A673 (cell line): ENCODE measurements at places on chromosomes 6 and 20. TPM values are rescaled to one million over a fixed set of nuclear protein-coding genes. Genes with fewer than 3 reads are reported as not detected.

The PACSIN1 gene
- 0.13 TPM in 1 of 2 replicates, not detected in the other for total RNA-seq

The KIF25 gene
- total RNA-seq: 0.39 and 1.2 TPM in 2 replicates

The TGM3 gene
- total RNA-seq: 0.11 TPM in 1 of 2 replicates, not detected in the other

The NKX2-4 gene
- 0.13 TPM in 2 replicates for total RNA-seq

The PACRG gene
- total RNA-seq: not detected in 2 replicates

The CAGE1 gene
- total RNA-seq: 0.19 and 0.31 TPM in 2 replicates

The FGD2 gene
- total RNA-seq: not detected in 2 replicates

The CBFA2T2 gene
- total RNA-seq: 13.1 and 15.2 TPM in 2 replicates

The C6orf15 gene
- not detected in 2 replicates for total RNA-seq

DNA sequence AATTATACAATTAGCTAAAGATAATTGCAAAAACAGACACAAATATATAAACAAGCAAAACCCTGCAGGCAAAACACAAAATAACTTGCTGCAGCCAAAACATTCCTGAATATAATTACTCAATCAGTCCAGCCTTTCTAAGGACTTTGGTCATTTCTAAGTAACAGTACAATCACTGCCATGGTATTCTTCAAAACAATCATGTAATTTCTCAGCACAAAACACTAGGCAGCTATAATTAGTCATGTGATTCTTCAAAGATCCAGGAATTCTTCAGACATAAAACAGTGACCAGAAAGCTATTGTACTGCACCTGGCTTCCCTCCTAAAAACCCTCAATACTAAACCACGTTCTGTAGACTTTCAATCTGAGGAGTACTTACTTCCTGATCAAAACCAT, 881.1 kb downstream of the EPHA7 start:
- DNase-seq: no peak

- DNase-seq: no peak
Observed at GRCh38 chr6:158603261-158604047, 41.1 kb downstream of the DYNLT1 start.

- no peak for DNase-seq
Observed at GRCh38 chr20:50203951-50204937, 13.6 kb downstream of the CEBPB start.

DNA sequence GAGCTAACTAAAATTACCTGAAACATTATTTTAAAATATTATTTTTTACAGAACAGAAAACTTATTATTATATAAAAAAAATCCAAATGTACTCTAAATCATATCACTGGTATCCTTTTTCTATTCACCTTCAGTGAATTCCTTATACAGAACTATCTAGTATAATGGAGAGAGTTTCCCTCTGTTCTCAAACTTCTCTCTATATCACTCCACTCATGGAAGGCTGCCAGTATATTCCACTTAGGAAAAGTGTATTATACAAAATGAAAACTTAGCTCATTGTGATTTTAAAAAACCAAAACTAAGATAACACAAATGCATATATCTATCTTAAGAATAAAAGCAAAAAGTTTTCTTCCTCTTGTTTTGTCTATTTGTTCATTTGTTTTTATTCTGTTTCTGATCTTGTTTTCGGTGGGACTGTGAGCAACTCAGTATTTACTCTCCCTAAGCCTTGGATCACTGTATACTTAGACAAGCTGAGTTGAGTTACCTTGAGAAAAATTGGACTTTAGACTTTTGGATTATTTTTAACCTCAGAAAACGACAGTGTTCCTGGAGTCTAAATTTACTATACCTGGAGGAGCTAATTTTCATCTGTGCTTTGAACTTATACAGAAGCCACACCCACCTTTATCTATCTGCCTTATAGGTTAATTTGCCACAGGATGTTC, 61.4 kb downstream of the GPR63 start:
- DNase-seq: no peak

DNA sequence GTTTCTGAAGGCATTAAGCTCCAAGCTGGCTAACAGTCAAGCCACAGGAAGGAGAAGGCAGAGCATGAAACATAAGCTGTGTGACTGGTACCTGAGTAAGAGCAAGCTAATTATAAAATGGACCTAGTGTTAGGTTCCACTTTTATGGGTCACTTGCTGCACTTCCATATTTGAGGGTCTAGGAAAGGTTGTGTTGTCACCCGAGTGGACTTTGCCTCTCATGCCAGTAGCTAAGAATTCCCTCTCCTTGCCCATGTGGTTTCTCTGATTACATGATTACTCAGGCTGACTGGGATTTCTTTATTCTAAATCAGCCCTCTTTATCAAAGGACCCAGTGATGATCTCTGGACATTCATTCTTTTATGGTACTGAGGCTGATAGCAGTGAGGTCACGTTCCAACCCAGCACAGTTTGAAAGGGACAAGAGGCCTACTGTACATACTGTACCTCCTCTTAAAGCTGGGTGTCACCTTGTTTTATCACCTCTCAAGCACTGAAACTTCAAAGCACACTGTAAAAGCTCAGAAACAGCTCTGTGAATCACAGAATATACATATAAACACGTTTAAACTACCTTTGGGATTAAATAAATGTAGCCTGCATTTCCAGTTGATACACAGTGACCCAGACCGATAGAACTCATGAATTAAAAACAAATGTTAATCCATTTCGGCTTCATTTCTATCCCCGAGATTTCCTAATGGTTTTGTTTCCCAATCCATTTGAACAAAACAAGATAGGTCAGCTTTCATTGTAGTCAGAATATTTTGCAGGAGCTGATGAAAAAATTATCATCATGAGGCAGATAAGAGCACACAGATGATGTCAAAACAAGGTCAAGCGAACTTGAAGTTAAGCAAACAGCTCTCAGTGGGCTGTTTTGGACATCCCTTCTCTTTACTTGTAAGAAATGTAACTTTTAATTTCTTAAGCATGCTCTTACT, 96.5 kb downstream of the ALDH8A1 start:
- DNase-seq: no peak

GRCh38 chr6:78713564-78713963, 153.8 kb upstream of the IRAK1BP1 start:
- DNase-seq: no peak

GRCh38 chr6:77040568-77041195, 422.6 kb downstream of the HTR1B start:
- no peak for DNase-seq

- DNase-seq: no peak
Observed at GRCh38 chr6:126842769-126843168, 275.7 kb upstream of the RSPO3 start.

DNA sequence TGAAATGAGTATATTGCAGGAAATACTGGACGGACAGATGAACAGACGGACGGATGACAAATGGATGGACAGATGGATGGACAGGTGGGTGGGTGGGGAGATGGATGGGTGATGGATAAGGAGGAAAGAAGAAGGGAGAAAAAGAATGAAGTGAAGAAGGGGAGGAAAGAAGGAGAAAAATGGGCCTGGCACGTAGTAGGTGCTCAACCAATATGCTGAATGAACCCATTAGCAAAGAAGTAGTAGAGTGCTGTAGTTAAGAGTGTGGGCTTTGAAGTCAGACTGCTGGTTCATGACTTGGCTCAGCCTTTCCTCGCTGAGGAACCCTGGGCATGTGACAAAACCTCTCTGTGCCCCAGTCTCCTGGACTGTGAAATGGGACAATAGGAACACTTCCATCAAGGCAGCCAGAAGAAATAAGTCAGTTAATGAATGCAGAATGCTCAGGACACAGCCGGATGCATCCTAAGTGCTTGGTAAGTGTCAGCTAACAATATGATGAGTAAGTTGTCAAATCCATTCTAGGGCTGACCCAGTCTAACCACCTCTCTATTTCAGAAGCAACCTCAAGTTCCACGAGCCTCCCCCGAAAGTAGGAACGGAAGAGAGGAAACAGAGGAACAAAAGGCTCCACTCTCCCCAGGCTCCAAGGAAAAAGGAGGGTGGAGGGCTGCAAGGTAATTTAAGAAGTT, 37.9 kb downstream of the PREX1 start:
- DNase-seq: no peak

DNA sequence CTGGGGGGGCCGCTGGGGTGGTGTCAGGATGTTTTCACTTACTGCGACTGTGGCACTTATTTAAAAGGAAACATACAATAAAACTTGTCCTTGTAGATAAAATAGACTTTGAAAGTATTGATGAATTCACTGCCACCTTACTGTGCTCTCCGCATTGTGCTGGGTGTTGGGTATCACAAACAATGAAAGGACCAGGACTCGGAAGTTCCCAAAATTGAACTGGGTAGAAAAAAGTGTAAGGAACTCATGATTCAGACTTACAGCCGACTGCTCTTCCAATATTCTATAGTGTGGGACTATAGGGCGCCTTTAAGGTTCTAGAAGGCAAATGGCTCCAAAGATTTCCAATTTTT, 32.1 kb upstream of the ID4 start:
- peak; percentile 68 for DNase-seq

DNA sequence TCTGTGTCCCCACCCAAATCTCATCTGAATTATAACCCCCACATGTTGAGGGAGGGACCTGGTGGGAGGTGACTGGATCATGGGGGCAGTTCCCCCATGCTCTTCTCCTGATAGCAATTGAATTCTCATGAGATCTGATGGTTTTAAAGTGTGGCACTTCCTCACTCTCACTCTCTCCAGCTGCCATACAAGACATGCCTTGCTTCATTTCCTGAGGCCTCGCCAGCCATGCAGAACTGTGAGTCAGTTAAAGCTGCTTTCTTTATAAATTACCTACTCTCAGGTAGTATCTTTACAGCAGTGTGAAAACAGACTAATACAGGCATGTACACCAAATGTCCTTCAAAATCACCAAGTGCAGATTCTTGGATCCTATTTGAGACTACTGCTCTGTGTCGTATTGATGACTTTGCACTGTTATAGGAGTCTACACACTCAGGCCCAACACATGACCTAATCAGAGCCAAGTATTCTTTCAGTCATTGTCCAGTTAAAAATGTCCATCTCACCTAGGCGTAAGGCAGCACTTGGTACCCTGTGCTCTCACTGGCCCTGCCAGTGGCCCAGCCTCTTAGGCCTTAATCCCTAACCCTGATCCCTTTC, 52.8 kb upstream of the UST start:
- DNase-seq: no peak

DNA sequence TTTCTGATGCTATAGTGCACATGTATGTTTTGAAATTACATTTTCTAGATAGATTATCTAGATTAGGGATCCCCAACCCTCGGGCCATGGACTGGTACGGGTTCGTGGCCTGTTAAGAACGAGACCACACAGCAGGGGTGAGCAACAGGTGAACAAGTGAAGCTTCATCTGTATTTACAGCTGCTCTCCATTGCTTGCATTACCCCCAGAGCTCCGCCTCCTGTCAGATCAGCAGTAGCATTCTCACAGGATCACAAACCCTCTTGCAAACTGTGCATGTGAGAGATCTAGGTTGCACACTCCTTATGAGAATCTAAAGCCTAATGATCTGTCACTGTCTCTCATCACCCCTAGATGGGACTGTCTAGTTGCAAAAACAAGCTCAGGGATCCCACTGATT, 10.4 kb downstream of the CEP57L1 start:
- DNase-seq: no peak

DNA sequence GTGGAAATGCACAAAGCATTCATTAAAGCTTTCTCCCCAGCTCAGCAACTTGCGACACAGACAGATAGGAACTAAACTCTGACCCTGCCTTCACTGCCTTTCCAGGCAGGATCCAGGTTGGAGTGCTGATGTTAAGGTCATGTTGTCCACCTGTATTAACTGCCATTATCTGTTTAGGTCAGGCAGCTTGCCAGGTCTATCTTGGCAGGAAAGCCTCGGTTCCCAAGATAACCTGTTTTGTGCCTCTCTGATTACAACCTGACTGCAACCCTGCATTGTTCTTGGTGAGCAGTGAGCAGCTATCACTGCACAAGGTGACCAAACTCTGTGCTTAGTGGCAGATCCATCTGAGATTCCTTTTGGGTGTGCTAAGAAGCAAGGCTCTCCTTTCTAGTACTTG, 23.2 kb upstream of the ELOVL2 start:
- DNase-seq: no peak

DNA sequence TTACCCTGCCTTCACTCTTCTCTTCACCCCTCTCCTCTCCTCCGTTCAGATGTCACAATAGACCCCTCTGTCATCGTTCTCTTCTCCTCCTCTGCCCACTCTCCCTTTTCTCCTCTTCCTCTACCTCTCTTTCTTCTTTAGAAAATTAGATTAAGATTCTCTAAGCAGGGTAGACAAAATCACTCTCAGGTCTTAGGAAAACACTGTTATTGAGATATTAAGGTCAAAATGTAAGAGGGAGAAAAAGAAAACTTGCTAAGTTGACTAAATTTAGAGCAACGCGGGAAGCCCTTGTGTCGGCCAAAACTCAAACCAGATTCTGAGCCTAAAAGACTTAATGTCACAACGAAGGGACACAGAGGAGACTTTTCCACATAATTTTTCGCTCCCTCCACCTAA, 22.1 kb upstream of the ZNF184 start:
- no peak for DNase-seq

- no peak for DNase-seq
Observed at GRCh38 chr6:118913161-118913560, 19.2 kb downstream of the ASF1A start.

GRCh38 chr20:63558804-63559484, 5.0 kb downstream of the FNDC11 start:
- no peak for DNase-seq

- DNase-seq: no peak
Observed at GRCh38 chr6:13480631-13481501, 6.5 kb downstream of the GFOD1 start.

DNA sequence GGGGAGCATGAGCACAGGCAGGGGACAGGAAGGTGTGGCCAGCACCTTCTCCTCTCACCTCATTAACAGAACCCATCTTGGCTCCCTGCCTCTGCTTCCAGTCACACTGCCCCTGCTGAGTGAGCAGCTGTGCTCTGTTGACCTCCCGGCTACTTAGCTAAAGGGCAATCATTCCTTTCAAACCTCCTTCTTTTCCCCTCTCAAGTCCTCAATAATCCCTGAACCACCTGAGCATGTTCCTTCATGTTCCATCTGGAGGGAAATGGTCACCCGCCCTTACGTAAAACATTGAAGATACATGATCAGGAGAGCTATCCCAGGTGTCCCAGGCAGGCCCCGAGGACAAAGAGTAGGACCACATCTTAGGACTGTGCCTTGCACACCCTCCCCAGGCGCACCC, 21.7 kb upstream of the MRPS10 start:
- DNase-seq: no peak

- no peak for DNase-seq
Observed at GRCh38 chr6:36514554-36515456, 32.5 kb downstream of the STK38 start.

DNA sequence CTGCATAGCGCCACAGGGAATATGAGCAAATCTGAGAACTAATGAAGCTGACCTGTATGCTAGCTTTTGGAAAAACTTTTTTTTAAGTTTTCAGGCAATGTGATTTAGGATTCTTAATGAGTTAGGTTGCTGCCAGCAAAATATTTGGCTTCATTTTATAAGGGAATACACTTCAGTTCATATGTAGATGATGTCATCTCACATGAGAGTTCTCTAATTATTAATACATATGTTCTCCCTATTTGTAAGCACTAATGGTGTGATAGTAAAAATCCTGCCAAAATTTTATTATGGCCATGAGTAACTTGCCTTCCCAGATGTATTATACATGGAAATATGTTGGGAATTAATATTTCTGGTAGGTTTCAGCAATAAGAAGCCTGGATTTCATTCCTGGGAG, 573.8 kb downstream of the EPM2A start:
- DNase-seq: no peak
